ENCODE measurements at places on chromosomes 6 and 20. TPM values are rescaled to one million over a fixed set of nuclear protein-coding genes. Genes with fewer than 3 reads are reported as not detected.

TRIM31 gene
- total RNA-seq: not detected

KIAA0408 gene
- total RNA-seq: 12.2 TPM

TXLNB gene
- total RNA-seq: 0.60 TPM

VAPB gene
- total RNA-seq: 31.5 TPM

SLC25A27 gene
- not detected for total RNA-seq

DNA sequence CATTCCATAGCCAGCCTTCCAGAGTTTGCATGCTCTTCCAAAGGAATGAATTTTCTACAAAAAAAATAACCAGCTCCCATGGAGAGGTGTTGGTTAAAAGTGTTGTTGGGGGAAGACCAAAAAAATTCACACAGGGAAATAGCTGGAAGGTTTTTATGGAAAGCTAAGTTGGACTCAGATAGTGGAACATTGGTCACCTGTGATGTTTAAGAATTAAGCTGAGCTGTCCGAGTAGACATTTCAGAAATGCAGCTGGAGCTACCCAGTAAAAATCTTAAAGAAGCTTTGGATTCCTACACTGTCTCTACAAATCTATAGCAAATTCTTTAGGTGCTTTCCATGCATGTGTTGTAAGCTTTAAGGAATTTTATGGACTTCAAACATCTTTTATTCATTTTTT lies 155.5 kb downstream of the THBS2 start:
- H3K4me1 ChIP-seq: no peaks in the 10 kb centered on the region
- no peaks in the 10 kb centered on the region for H3K27me3 ChIP-seq
- DNase-seq: no peak
- no peak overlapping the region for H3K4me3 ChIP-seq
- H3K36me3 ChIP-seq: no peaks in the 10 kb centered on the region

GRCh38 chr6:10624836-10625235 lies 69.6 kb downstream of the C6orf52 start:
- H3K27ac ChIP-seq: no peak overlapping the region
- H3K36me3 ChIP-seq: peaks cover 5% of the 10 kb centered on the region
- H3K27me3 ChIP-seq: no peaks in the 10 kb centered on the region
- DNase-seq: no peak
- H3K4me1 ChIP-seq: no peaks in the 10 kb centered on the region
- no peak overlapping the region for H3K4me3 ChIP-seq

DNA sequence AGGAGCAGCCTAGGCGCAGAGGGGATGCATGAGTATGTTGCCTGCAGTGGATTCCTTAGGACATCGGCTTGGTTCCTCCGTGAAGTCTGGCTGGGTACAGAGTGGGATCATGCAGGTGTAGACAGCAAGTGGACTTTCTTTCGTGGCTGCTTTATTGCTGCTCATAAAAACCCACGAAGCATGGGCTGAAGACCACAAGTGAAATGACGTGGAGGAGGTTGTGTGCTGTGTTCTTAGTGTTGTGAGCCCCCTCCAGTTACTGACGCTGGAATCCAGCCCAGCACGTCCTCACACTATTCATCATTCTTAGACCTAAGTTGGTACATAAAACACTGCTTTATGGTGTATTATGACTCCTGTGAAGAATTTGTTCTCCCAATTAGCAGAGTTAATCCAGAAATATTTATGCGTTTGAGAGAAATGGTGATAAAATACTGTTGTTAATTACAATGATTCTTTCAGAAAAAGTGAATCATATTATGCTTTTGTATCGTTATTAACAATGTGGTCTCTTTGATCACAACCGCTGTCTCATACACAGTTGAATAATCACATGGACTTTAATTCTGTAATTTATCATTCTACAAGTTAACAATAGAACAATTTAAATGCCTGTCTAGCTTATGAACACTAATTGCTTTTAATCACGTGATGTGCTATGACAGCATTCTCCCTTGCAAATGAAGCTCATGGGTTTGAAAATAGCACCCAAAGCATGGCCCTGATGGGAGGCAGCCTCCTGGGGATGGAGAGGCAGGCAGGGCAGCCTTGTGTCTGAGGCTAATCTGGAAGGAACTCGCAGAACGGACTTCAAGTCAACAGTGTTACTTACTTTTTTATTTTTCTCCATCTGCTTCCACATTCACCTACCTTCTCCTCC lies 233.9 kb upstream of the SYNDIG1 start:
- no peak overlapping the region for H3K27ac ChIP-seq
- no peaks in the 10 kb centered on the region for H3K36me3 ChIP-seq
- H3K4me3 ChIP-seq: no peak overlapping the region
- no peak for DNase-seq

DNA sequence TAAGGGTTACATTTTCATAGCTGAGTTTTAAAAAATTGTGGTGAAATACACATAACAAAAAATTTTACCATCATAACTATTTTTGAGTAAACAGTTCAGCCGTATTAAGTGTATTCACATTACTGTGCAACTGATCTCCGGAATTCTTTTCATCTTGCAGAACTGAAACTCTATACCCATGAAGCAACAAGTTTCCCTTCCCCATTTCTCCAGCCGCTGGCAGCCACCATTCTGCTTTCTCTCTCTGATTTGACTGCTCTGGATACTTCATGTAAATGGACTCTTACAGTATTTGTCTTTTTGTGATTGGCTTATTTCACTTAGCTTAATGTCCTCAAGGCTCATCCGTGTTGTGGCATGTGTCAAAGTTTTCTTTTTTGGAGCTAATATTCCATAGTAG lies 341.6 kb downstream of the QKI start:
- no peak overlapping the region for H3K4me3 ChIP-seq
- peaks cover 9% of the 10 kb centered on the region for H3K27me3 ChIP-seq
- H3K4me1 ChIP-seq: peaks cover 19% of the 10 kb centered on the region

DNA sequence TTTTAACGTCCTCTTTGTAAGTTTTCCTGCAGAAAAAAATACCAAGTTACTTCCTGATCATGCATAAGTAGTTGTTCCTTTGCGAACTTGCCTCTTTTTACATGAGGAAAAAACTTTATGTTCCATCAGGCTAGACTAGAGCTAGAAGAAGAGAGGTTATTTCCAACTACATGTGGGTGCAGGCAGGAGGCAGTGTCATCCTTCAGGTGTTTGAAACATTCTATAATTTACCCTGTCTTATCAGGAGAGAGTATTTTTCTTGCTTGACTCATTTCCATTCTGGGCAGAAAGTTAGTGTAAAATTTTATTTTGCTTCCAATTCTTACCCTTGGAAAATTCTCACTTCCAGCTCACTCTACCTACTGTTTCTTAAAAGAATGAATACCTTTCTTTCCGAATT lies 28.5 kb upstream of the EPHA7 start:
- H3K27ac ChIP-seq: no peak overlapping the region
- no peak overlapping the region for H3K4me3 ChIP-seq
- no peaks in the 10 kb centered on the region for H3K36me3 ChIP-seq
- no peaks in the 10 kb centered on the region for H3K27me3 ChIP-seq
- H3K4me1 ChIP-seq: no peaks in the 10 kb centered on the region

GRCh38 chr20:57613481-57613921 lies 6.7 kb downstream of the ZBP1 start:
- peaks cover 5% of the 10 kb centered on the region for H3K27me3 ChIP-seq
- H3K36me3 ChIP-seq: peaks cover 76% of the 10 kb centered on the region
- no peak overlapping the region for H3K4me3 ChIP-seq
- DNase-seq: no peak
- no peak overlapping the region for H3K27ac ChIP-seq
- H3K4me1 ChIP-seq: peaks cover 25% of the 10 kb centered on the region

GRCh38 chr20:23533161-23533560 lies 35.1 kb downstream of the CST9L start:
- no peak overlapping the region for H3K4me3 ChIP-seq
- no peak for DNase-seq
- H3K4me1 ChIP-seq: peaks cover 6% of the 10 kb centered on the region

GRCh38 chr6:13886949-13887348 lies 37.8 kb upstream of the RNF182 start:
- no peak overlapping the region for H3K4me3 ChIP-seq
- no peak overlapping the region for H3K27ac ChIP-seq
- no peak for DNase-seq
- H3K4me1 ChIP-seq: no peaks in the 10 kb centered on the region

- DNase-seq: no peak
- H3K27me3 ChIP-seq: no peaks in the 10 kb centered on the region
- no peaks in the 10 kb centered on the region for H3K36me3 ChIP-seq
- H3K4me3 ChIP-seq: no peak overlapping the region
- no peak overlapping the region for H3K27ac ChIP-seq
Measured at GRCh38 chr6:102766963-102767362, 1373.5 kb downstream of the GRIK2 start.

GRCh38 chr20:17583126-17583525 lies 13.3 kb downstream of the DSTN start:
- H3K27ac ChIP-seq: no peak overlapping the region
- peaks cover 21% of the 10 kb centered on the region for H3K36me3 ChIP-seq
- H3K4me1 ChIP-seq: peaks cover 34% of the 10 kb centered on the region
- no peak overlapping the region for H3K4me3 ChIP-seq
- no peaks in the 10 kb centered on the region for H3K27me3 ChIP-seq
- DNase-seq: no peak

DNA sequence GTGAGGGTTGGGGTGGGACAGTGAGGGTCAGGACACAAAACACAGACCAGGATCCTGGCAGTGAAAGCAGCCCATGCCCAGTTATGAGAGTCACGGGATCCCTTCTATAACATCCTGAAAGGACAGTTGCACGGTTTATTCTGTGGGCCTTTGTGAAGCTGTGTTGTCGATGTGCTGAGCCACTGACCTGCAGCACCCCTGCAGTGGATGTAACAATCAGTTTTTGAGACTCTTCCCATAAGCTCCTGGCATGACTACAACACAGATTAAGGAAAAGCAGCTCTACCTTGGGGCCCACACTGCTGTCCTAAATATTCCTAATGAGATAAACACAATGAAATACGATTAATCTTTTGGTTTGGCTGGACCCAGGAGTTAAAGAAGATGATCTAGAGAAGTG lies 3.7 kb downstream of the PYGB start:
- H3K4me3 ChIP-seq: no peak overlapping the region
- no peak for DNase-seq
- no peaks in the 10 kb centered on the region for H3K36me3 ChIP-seq
- peaks cover 37% of the 10 kb centered on the region for H3K4me1 ChIP-seq

DNA sequence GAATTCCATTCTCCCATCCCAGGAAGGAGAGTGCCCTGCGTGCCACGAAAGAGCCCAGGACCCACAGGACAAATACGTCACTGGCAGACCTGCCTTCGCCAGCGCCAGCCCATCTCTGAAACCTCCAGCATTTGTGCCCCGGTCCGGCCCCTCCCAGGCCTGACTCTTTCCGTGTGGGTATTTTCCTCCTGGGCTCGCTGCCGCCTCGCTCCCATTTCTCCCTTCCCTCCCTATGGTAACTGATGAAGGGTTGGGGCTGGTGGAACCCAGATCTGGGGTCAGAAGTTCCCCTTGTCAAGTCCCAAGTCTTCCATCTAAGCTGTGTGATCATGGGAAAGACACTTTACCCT lies 208.5 kb downstream of the LRFN2 start:
- no peak for DNase-seq
- no peaks in the 10 kb centered on the region for H3K4me1 ChIP-seq
- no peak overlapping the region for H3K27ac ChIP-seq
- no peaks in the 10 kb centered on the region for H3K36me3 ChIP-seq
- H3K4me3 ChIP-seq: no peak overlapping the region

- H3K4me1 ChIP-seq: no peaks in the 10 kb centered on the region
- no peak overlapping the region for H3K4me3 ChIP-seq
- H3K27me3 ChIP-seq: peaks cover 2% of the 10 kb centered on the region
- no peaks in the 10 kb centered on the region for H3K36me3 ChIP-seq
- DNase-seq: no peak
- H3K27ac ChIP-seq: no peak overlapping the region
Measured at GRCh38 chr6:99882128-99882702, 111.8 kb downstream of the MCHR2 start.

GRCh38 chr6:71533939-71534379 lies 245.3 kb downstream of the OGFRL1 start:
- no peak for DNase-seq
- H3K27me3 ChIP-seq: no peaks in the 10 kb centered on the region
- no peaks in the 10 kb centered on the region for H3K36me3 ChIP-seq
- H3K4me3 ChIP-seq: no peak overlapping the region
- no peaks in the 10 kb centered on the region for H3K4me1 ChIP-seq

DNA sequence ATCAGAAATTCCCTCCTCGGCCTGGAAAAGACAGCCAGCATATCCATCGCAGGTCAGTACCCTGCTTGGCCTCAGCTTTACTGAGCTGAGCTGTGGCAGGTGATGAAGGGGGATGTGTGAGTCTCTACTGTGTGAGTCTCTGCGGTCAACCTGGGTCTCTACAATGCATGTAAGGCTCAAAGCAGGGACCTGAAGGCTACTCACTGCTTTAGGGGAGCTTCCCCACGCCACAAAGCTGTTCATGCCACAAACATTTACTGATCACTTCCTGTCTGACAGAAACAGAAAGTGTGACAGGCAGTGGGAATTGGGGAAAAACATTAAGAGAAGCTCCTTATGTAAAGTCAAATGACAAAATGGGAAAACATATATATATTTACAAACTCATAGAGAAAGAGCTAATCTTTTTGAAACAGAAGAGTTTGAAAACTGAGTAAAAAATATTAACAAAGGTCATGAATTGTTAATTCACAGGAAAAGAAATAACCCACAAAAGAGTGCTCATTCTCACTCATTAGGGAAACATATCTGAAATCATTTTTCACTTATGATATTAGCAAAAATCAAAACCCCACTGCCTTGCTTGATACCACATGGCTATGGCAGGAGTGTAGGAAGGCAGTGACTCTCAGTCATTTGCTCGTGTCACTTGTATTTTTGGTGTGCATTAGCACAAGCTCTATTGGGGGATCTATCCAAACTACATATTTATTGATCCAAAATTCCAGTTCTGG lies 5.8 kb downstream of the BTN3A3 start:
- H3K36me3 ChIP-seq: peaks cover 82% of the 10 kb centered on the region
- peak overlapping the region; percentile 17 for H3K27ac ChIP-seq
- H3K4me3 ChIP-seq: no peak overlapping the region
- DNase-seq: peak; percentile 49
- no peaks in the 10 kb centered on the region for H3K27me3 ChIP-seq

DNA sequence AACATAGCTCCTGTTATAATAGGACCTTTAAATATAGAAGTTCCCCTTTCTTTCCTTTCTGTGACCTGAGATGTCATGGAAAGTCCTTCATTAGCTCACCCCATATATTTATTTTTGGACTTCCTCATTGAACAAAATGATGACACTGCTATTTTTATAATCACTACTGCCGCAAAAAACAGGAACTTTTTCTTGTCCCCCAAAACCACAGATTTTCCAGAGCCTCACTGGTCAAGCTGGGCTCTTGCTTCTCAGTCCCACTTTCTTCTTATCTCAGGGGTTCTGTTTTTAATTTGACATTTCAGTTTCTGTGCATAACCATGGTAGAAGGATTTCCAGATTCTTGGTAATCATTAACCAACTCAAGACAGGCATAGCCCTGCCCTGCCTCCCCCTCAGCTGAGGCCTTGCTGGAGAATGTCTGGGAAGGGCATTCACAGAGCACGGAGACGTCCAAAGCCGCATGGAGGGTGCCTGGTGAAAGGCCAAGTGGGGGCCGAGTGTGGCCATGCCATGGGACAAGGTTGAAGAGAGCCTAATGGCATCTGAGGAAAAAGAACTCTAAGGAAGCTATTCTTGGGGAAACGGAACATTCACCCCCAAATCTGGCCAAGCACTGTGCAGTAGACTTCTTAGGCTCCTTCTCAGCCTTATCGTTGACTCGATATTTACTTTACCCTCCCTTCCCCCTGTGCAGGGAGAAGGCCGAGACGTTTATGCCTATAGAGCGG lies 73.7 kb downstream of the EDN1 start:
- H3K4me3 ChIP-seq: no peak overlapping the region
- DNase-seq: no peak
- H3K27ac ChIP-seq: no peak overlapping the region
- H3K27me3 ChIP-seq: no peaks in the 10 kb centered on the region

Measured in activated CD4-positive, alpha-beta memory T cell treated with anti-CD3 and anti-CD28 coated beads, Interleukin-2, amount 10 ng/mL, durations not matched to agents 7 days and 5 days (primary cell).